ENCODE measurements at places on chromosomes 7 and 10.

DNA sequence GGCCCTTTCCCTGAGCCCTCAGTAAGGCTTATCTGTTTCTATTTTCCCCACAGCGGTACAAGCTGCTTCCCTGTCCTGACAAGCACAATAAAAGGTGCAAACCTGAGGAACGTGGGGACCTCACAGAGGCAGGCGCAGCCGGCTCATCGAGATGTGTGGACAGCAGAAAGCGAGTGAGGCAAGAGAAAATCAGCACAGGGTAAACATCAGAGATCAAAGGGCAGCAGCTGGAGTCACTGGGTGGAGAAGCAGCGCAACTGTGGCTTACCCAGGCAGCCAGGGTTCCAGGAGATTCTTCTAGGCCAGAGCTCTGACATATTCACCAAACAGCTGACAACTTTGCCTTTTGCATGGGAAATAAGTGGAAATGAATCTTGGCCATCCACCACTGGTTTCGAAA, 212.6 kb downstream of the WDR11 start:
- no peak for DNase-seq

DNA sequence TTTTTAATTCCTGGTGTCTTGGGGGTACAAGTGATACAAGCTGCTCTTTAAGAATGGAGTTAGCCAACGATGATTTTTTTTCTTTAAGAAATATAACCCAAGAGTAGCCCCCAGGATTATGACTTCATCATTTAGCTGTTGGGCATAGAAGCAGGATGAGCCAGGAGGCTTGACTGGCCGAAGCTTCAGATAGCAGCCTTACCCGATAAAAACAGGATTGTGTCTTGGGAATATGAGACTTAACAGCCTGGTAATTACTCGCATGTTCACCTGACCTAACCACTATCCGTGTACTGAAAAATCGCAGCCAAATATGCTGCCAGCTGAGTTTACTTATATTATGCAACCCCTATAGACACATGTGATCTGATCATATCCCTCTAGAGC, 346.0 kb upstream of the BMPER start:
- DNase-seq: no peak

GRCh38 chr10:117342641-117343040, 32.6 kb downstream of the PDZD8 start:
- DNase-seq: no peak

- DNase-seq: no peak
These were observed 753 bp downstream of the CAMK2B start for GRCh38 chr7:44324481-44325200.

GRCh38 chr10:128098631-128099030, 27.6 kb downstream of the MKI67 start:
- no peak for DNase-seq

DNA sequence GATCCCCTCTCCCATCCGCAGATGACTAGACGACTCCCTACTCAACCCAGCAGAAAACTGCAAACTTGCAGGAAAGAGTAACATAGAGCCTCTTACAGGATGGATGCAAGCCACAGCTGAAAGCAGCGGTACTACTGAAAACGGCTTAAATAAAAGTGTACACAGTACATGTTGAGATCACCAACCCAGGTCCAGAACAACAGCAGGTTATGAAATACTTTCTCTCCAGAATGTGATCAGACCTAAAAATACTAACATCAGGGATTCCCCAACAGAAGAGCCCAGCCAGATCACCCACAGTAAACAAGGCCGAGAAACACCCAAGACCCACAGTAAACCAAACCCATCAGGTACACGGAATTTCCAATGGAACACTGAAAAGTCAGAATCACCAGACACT, 13.2 kb downstream of the ATE1 start:
- DNase-seq: no peak

GRCh38 chr10:44470784-44471183, 85.9 kb upstream of the CXCL12 start:
- DNase-seq: no peak

DNA sequence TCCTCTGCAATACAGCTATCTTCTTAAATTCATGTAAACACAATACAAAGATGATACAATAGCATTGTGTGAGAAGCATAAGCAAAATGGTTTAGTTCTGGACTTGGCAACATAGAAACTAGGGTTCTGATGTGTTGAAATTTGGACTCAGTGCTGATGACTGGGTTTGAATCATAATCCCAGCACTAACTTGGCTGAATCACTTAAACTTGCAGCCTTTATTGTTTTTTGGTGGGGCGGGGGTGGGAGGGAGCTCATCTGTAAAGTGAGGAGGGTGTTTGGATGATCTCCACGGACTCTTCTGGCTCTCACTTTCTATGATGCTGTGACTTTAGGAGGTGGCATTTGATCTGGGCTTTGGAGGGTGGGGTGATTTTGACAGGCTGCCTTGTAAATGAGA, 158.2 kb downstream of the WNT2 start:
- no peak for DNase-seq

DNA sequence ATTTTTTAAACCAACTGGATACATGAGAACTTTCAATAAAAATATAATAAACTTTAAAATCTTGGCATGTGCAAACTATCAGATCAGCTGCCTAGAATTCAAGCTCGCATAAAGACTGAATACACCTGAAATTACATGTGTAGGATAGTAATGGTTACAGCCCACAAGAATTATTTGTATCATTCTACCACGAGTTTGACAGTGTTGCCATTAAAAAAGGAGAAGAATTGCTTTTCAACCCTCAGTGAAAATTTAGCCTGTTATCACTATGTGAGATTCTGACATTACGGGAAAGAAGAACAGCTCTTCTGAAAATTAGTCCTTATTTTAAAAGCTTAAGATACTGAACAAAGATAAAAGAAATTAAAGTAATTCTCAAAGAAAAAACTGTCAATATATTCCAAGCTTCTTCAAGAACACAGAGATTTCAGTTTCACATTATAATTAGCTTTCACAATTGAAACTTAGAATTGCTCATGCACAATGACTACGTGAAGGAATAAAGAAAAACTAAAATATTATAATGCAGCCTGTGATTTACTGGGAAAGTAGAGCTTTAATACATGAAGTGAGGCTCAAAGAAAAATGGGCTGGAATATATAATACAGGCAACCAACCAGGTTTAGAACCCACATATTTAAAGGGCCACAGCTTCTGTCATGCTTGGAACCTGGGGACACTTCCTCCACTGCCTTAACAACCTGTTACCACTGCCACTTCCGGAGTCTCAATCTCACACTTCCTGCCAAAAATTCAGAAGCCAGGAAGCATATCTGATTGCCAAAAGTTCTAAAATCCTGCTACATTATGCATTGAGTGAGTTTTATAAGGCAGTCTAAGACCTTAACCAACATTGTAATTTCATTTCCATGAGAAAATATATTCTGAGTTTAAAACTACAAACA, 23.2 kb downstream of the TPK1 start:
- DNase-seq: peak; percentile 73

DNA sequence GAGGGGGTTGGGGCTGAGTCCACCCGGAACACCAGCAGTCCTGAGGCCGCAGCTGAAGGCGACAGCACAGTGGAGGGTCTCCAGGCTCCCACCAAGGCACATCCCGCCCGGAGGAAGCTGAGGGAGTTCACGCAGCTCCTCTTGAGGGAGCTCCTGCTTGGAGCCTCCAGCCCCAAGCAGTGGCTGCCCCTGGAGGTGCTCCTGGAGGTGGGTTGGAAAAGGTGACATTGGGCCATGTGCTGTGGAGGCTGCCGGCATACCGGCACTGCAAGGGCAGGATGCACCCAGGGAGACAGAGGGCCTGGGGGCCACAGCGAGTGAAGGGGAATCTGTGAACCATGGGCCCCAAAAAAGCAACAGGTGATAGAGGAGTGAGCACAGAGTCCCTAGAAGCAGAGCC, 119.4 kb downstream of the LRRC18 start:
- DNase-seq: no peak

DNA sequence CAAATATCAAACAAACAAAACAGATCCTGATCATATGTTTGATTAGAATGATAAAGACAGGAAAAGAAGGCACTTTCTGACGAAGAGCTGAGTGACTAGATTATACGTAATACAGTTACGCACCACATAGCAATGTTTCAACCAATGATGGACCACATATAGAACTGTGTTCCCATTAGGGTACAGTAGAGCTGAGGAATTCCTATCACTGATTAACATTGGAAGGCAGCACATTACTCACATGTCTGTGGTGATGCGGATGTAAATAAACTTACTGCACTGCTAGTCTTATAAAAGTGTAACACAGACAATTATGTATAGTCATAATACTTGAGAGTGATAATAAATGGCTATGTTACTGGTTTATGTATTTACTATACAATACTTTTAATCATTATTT, 98.3 kb downstream of the PTN start:
- no peak for DNase-seq

- DNase-seq: no peak
These were observed 198.4 kb downstream of the TPST1 start for GRCh38 chr7:66403564-66403963.

DNA sequence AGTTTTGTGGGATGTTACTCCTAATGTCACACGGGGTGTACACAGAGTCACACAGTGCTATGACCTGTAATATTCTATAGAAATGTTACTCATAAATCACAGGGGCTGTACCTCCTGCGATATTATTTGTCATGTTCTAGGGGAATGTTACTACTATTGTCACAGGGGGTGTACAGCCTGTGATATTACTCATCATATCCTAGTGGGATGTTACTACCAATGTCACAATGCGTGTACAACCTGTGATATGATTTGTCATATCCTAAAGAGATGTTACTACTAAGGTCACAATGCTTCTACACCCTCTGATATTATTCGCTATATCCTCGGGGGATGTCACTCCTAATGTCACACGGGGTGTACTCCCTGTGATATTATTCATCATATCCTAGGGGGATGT, 7.6 kb upstream of the CCZ1B start:
- DNase-seq: no peak

DNA sequence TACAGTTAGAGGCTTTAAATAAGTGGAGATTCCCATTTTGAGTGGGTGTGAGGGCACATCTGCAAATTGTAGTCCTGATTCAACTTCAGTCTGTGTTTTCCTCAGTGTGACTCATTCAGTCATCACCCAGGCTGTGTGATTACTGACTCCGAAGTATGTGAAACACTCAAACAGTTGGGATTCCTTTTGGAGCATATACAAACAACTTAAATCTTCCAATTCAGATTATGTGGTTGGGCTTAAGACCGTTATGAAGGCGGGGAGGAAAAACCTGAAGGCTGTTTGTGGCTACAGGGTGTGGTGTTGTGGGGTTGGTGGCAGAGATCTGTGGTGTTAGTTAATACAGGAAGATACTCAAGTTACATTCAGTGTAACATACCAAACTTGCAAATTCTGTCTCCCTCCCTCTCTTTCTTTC, 259.7 kb upstream of the FERD3L start:
- DNase-seq: no peak

DNA sequence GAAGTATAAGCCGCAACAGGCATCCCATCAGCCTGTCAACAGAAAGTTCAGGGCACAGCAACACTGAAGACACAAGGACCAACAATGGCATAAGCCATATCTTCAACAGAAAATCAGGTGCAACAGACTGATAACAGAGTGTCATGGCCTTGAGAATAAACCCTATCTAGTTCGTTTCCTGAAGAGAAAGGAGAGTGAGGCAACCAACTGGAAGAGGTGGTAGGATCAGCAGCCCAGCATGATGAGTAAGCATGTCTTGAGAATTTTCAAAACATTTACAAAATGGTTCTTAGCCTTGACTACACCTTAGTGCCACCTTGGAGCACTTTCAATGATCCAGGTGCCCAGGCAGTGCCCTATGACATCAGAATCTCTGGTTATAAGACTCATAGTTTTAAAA, 290.2 kb upstream of the SEMA3C start:
- DNase-seq: no peak

GRCh38 chr7:141203586-141203985, 129.7 kb downstream of the TMEM178B start:
- DNase-seq: no peak

DNA sequence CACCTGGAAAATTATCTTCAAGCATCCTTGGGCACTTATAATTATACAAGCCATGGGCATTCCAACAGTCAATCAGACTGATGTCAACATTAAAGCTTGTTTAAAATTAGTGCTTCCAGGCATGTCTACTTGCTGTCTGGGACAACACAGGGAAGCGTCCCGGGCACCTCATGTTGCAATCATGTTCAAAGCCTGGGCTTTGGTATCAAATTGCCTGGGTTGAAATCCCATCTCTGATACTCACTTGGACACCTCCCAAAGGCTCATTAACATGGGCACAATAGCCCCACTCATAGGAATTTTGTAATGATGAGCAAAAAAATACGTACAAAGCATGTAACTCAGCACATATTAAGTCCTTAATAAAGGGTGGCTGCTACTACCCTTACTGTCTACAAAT, 14.4 kb downstream of the AIFM2 start:
- no peak for DNase-seq

DNA sequence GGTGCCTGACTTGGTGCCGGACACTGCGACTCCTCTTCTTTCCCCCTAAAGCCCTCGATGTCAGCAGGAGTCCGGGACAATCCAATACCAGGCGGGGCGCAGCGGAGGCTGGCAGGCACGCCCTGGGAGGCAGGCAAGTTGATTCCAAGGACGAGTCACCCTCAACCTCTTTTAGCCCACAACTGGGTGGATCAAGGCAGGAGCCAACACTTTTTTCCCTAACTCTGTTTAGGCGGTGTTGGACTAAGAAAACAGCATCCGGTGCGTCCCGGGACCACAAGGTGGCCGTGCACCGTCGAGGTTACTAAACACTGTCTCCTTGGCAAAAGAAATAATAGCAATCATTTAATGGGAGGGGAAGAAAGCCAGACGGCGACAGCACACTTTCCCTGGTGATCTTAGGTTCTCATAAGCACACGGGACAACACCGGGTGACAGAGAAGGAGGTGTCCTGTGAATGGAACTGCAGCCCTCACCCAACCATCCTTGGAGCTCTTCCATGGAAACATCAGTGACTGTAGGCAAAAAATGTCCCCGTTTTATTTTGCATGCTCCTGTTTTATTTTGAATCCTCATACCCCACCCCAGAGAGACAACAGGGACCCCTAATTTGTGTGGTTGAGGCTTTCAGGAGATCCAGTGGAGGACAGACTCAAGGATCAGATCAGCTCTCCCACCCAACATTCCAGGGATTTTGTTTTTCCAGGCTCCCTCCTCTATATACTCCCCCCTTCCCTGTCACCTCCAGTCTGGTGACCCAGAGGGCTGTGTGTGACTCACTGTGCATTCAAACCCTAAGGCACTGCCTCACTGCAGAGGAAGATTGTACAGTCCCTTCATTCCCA, 1.3 kb upstream of the CALCR start:
- no peak for DNase-seq

DNA sequence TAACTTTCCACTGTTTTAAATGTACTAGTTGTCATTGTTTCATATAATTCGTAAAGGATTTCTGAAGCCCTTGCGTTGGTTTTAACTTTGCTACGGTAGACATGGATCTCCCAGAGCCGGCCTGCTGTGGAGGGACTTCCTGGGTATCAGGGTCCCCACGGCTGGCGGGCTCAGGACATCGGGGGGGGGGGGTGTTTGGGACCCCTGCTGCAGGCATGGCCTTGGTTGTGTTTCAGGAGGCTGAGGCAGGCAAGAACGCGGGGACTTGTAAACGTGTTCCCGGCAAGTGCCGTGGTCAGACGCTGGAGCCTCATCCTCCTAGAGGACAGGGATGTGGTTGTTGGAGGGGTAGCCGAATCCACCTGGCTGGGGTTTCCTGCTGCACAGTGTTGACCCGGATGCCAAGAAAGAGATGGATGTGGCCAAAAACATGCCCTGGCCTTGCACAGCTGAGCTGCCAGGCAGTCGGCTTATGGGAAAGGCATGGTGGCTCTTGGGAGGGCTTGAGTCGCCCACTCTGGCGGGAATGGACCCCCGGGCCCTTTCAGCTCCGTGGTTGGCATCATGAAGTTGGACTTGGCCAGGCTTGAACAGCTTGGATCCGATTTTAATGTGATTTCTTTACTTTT, 21.4 kb upstream of the CHST12 start:
- DNase-seq: no peak

Measured in naive thymus-derived CD4-positive, alpha-beta T cell (primary cell).